ENCODE measurements at places on chromosomes 4 and X. TPM values are rescaled to one million over a fixed set of nuclear protein-coding genes. Genes with fewer than 3 reads are reported as not detected.

The MTTP gene
- not detected for total RNA-seq

The ETDA gene
- total RNA-seq = not detected

GRCh38 chr4:168647646-168648375 lies 151.0 kb downstream of the PALLD start:
- H3K36me3 ChIP-seq = no peaks in the 10 kb centered on the region
- H3K27me3 ChIP-seq = peaks cover 48% of the 10 kb centered on the region
- no peak for DNase-seq
- H3K4me3 ChIP-seq = no peak overlapping the region
- no peak overlapping the region for H3K27ac ChIP-seq
- no peaks in the 10 kb centered on the region for H3K4me1 ChIP-seq

DNA sequence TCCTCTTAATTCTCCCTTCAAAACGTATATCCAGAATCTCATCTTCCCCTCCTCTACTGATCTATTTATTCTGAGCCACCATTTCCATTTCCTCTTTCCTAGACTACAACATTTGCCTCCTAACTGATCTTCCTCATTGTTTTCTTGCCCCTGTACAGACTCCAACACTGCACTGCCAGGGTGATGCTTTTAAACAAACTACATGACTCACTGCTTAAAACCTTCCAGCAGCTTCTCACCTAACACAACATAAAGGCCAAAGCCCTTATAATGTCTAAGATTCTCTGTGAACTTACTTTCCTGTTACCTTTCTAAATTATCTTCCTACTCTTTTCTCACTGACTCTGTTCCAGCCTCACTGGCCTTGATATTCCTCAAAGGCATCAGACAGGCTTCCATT lies 161.0 kb upstream of the HS3ST1 start:
- no peaks in the 10 kb centered on the region for H3K36me3 ChIP-seq
- DNase-seq = no peak

DNA sequence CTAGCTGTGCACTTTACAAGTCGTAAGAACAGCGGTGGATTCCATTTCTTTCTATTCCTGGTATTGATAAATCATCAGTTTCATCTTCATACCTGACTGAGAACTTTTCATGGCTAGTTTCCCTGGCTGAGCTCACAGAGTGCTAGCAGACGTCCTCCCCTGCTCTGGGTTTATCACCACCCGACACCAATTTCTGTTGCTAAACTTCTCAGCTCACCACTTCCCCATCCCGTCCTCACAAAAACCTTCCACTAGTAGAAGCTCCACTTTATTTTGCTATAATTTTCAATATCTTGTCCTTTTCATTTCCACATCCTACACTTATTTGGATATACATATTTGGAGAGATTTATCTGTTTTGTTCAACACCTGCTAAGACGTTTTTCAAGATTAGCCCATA lies 869.4 kb upstream of the FRG1 start:
- H3K4me3 ChIP-seq = no peak overlapping the region
- H3K27me3 ChIP-seq = no peaks in the 10 kb centered on the region
- no peaks in the 10 kb centered on the region for H3K4me1 ChIP-seq
- H3K36me3 ChIP-seq = no peaks in the 10 kb centered on the region
- DNase-seq = no peak
- no peak overlapping the region for H3K27ac ChIP-seq

DNA sequence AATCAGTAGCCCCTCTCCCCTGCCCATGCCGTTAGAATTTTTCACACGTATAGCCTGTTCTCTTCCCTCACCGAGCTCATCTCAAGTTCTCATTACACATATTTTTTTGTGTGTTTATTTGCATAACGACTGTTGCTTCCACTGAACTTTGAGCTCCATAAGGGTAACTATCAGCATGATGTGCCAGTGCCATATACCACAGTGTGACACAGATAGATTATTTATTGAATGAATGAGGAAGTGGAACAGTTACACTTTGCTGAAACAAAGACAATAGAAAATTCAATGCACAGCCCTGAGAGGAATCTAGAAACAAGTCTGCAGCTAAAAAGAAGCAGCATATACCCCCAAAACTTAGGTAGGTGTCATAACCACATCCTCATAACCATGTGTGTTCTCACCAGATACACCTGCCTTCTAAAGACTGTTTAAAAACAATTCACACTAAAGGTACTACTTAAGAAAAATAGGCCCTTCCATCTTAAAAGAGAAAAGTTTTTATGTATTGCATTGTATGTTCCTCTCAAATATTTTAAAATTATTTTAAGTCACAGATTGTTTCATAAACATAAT lies 389.9 kb downstream of the PACRGL start:
- no peak overlapping the region for H3K4me3 ChIP-seq
- no peaks in the 10 kb centered on the region for H3K4me1 ChIP-seq
- no peaks in the 10 kb centered on the region for H3K27me3 ChIP-seq
- H3K27ac ChIP-seq = no peak overlapping the region

GRCh38 chrX:19034025-19034424 lies 50.1 kb upstream of the PHKA2 start:
- H3K4me3 ChIP-seq = no peak overlapping the region
- H3K4me1 ChIP-seq = no peaks in the 10 kb centered on the region
- H3K27me3 ChIP-seq = no peaks in the 10 kb centered on the region
- no peak for DNase-seq
- no peak overlapping the region for H3K27ac ChIP-seq
